CD4-positive, alpha-beta T cell treated with Interleukin-12 subunit alpha and Interleukin-12 subunit beta, for 1 hour (primary cell): ENCODE measurements at places on chromosomes 13 and 19.
A peak's percentile ranks its signal among the peaks of the same experiment; 100 is the strongest.

DNA sequence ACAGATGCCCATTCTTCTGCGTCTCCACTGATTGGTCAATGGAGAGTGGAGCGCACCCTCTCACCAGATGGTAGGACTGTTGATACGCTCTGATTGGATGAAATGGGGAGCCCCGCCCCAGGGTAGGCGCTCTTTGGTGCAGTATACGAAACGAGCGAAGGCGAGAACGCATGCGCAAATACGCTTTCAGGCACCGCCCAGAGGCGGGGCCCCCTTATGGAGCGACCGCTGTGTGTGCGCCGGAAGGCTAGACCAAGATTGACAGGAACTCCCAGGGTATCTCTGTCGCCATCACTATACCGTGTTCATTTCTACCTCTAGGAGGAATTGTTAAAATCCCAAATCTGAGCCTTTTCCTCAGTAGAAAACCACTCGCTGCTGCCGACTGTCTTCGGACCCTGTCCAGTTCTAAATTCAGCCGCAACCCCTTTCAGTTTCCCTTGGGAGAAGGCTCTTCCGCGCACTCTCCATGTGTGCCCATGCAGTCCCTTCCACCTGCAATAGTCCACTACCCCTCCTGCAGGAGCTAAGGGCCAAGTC lies 720 bp upstream of the HNRNPL start:
- no peak for DNase-seq

DNA sequence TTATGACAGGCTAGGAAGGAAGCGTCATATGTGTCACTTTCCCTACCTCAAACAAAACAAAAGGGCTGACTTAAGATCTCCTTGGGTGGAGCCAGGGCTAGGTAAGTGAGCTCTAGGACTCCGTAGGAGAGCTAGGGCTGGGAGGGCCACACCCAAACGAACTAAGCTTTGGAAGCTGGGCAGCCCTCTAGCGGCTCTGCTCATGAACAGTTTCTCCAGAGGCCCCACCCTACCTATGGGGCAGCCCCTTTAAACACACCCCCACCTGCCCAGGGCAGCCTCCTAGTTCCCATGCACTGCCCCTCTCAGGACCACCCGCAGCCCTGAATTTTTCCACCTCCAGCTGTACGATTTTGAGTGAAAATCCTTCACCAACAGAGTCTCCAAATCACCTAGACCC lies 3.5 kb downstream of the PEG3 start:
- DNase-seq = no peak

GRCh38 chr19:14023404-14024235 lies 4.3 kb upstream of the RLN3 start:
- peak; percentile 24 for DNase-seq

GRCh38 chr13:80462037-80462436 lies 121.1 kb upstream of the SPRY2 start:
- no peak for DNase-seq

DNA sequence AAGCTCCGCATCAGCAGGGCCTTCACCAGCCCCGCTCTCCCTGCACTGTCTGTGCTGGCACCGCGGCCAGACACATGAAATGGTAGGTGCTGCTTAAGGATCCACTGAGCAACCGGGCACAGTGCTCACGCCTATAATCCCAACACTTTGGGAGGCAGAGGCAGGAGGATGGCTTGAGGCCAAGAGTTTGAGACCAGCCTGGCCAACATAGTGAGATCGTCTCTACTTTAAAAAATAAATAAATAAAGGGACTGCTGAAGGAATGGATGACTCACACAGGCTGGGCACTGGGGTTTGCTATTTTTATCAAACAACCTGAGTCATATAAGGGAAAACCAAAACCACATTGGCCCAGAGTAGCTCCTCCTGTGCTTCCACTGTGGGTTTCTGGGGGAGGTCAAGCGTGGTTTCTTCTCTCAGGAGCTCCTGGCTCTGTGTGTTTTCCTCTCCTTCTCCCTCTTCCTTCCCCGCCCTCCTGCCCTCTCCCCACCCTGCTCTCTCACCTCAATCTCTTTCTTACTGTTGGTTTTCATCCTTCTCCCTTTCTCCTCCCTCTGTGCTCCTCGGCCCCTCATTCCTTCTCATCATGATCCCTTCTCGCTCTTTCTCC lies 21.3 kb downstream of the VRK3 start:
- DNase-seq = peak; percentile 16

DNA sequence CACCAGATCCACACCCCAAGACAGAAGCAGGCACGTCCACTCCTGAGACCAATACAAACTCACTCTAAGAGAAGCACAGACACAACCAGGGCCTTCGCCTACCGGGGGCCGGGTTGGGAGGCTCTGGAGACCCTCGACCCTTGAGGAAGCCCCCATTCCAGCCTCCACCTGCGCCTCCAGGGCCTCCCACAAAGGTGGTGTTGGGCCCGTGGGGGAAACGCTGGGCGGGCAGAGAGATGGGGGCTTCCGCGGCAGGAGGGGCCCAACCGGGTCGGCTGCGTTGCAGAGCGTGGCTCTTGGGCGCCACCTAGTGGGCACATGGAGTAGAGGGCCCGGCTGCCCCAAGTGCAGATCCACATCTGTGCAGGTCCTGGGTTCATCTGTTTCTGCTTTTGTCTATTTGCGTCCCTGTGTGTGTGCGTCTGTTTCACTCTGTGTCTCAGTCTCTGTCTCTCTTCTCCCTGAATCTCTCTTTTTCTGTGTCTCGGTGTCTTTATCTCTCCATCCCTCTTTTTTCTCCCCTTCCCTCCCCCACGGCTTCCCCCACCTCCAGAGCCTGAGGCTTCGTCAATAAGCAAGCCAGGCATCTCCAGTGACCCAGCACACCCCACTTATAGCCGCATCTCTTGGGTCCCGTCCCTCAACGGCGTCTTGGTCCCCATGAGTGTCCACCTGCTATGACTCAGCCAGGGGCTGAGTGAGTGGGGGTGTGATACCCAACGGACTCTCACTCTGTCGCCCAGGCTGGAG lies 10.5 kb upstream of the TINCR start:
- peak; percentile 69 for DNase-seq

DNA sequence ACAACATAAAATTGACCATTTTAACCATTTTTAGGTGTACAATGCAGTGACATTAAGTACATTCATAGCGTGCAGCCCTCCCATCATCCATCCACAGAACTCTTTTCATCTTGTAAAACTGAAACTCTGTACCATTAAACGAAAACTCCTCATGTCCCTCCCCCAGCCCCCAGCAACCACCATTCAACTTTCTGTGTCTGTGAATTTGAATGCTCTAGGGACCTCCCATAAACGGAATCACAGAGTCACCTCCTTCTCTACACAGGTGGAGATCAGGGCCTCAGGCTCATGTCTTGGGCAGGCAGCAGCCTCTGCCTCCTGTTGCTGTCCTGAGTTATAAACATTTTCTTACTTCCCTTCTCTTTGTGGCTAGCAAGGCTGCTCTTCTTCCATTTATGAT lies 7.3 kb upstream of the CCNE1 start:
- no peak for DNase-seq

DNA sequence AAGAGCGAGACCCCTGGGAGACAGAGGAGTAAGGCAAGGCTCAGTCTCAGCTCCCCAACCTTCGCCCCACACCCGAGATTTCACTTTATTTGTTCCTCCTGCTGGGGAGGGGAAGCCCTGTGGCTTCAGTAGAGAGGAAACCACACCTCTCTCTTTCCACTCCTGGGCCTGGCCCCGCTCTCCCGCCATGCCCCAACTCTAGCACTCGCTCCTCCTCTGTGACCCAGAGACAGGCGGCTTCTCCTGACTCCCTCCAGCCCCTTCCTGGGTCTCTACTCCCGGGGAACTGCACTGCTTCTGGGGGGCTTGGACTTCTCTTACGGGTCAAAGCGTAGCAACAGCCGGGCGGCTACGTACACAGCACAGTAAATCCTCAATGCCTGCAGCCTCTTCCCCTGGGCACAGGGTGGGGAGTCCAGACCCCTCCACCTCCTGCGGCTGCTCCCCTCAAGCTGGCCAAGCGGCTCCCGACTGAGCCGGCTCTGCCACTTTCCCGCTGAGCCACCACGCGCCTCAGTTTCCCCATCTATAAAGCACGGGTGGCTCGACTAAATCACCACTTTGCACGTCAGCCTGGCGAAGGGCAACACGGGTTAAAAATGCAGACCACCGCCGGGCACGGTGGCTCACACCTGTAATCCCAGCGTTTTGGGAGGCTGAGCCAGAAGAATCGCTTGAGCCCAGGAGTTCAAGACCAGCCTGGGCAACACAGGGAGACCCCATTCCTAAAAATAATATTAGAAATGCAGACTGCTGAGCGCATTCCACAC lies 1.4 kb downstream of the RNF126 start:
- peak; percentile 78 for DNase-seq

- no peak for DNase-seq
These were observed 1.9 kb downstream of the CDK8 start for GRCh38 chr13:26255691-26256277.
